Stimulated activated CD4-positive, alpha-beta T cell treated with anti-CD3 and anti-CD28 coated beads, Interleukin-2, amount 100 ng/mL, for 24 hours (primary cell): ENCODE measurements at places on chromosomes 3 and 15.

DNA sequence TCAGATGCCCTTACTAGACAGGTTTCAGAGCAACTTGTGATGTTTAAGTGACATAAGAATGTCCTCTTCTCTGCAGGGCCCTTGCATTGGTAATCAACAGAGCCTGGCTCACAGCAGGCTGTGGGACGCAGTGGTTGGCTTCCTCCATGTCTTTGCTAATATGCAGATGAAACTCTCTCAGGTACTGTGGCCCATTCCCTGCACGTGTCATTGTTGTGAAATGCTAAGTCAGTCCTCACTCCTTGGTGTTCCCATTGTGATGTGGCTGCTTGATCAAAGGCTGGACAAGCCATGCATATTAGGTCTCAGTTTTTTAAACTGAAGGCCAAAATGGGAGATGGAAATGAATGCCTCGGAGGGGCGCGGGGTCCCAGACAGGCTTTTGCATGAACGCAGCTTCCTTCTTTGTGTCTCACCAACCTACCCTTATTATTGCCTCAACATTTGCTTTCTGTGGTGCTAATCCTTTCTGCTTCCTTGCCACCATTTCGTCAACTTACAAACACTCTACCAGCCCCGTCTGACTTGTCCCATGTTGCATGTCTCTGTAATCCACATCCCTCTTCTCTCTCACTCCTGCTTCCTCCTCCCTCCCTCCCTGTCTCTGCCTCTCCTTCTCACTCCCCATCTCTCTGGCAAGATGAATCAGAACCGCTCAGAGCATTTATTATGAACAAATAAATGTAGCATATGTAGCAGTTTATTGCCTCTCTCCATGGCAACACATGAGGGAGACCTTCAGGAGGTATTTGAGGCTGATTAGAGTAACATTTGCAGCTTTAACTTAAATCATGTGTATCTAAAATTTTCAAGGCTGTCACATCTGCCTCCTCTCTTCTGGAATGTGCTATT lies 133.2 kb upstream of the CHRM5 start:
- no peak for DNase-seq

DNA sequence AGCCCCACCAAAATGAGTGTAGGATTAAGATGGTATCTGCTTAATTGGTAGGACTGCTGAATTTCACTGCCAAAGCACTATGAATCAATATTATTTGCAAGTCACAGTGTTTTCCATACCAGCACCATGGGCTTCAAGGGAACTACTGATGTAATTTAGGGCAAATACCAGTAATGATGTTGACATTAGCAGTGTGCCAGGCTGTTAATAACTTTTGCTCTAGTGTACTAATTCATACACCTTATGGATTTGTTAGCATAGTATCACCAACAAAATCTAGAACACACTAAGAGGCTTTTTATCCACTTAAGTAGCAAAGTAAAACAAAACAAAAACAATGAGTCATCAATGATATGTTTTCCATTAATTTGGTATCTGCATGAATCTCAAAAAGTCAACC lies 888.2 kb downstream of the CADM2 start:
- DNase-seq = no peak

GRCh38 chr3:12334786-12335185 lies 45.9 kb downstream of the PPARG start:
- no peak for DNase-seq

DNA sequence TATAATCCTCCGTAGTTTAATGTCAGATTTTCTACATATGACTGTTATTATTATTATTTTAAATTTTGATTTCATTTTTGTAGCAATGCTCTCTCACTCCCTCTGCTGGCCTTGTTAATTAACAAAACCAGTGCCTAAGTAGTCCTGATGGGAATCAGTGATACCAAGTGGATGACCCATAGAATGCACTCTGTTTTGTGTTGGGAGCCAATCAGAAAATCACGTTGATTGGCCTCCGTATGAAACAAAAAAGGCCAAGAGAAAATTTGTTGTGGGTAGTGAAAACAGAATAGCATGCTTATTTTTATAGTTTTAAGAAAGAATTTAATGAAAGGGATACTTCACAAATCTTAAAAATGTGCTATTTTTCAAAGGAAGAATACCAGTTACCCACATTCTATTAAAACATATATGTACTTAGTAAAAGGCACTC lies 34.4 kb upstream of the MEIS2 start:
- DNase-seq = no peak

DNA sequence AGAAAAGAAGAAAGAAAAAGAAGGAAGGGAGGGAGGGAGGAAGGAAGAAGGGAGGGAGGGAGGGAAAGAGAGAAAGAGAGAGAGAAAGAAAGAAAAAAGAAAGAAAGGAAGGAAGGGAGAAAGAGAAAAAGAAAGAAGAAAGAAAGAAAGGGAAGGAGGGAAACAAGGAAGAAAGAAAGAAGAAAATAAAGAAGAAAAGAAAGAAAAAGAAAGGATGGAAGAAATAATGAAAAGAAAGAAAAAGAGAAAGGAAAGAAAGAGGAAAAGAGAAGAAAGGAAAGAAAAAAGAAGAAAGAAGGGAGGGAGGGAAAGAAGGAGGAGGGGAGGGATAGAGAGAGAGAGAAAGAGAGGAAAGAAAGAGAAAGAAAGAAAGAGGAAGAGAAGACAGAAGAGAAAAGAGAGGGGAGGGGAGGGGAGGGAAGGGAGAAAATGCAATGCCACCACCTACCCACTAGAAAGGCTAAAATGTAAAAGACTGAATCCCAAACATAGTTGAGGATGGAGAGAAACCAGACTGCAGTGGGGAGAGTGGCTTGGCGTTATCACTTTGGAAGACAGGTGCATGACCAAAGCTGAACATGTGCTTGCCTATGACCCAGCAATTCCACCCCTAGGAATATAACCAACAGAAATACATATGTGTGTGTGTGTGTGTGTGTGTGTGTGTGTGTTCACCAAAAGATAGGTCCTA lies 66.9 kb upstream of the KLF13 start:
- DNase-seq = no peak

DNA sequence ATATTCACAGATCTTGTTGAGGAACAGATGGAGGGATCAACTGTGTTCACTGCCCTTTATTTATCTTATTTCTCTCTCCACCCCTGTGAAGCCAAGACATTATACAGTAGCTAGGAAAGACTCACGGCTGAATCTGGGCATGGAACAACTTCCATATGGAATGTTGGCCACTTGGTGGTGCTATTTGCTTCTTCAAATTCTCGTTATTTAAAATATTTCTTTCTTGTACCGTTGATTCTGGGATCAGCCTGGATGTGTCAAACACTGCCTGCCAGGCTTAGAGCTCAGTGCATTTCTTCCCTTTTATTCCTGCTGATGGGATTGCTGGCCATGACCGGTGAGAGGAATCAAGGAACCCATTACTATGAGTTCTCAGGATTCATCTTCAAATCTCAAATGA lies 17.5 kb upstream of the GASK1A start:
- DNase-seq = peak; percentile 26

DNA sequence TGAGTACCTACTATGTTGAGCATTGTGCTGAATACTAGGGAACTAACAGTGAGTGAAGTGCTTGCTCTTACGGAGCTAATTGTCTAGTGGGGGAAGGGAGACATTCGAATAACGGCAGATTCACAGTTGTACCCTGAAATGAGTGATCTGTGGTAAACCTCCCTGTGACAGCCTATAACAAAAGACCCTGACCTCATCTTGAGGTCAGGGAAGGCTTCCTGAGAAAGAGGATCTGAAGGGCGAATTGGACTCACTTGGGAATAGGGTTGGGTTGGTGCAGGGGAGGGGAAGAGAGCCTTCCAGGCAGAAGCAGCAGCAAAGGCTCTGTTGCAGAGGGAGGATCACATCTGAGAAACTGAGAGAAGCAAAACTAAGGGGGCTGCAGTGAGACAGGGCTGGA lies 13.2 kb downstream of the HPS3 start:
- no peak for DNase-seq

GRCh38 chr3:98553753-98554152 lies 22.0 kb downstream of the GPR15 start:
- no peak for DNase-seq

DNA sequence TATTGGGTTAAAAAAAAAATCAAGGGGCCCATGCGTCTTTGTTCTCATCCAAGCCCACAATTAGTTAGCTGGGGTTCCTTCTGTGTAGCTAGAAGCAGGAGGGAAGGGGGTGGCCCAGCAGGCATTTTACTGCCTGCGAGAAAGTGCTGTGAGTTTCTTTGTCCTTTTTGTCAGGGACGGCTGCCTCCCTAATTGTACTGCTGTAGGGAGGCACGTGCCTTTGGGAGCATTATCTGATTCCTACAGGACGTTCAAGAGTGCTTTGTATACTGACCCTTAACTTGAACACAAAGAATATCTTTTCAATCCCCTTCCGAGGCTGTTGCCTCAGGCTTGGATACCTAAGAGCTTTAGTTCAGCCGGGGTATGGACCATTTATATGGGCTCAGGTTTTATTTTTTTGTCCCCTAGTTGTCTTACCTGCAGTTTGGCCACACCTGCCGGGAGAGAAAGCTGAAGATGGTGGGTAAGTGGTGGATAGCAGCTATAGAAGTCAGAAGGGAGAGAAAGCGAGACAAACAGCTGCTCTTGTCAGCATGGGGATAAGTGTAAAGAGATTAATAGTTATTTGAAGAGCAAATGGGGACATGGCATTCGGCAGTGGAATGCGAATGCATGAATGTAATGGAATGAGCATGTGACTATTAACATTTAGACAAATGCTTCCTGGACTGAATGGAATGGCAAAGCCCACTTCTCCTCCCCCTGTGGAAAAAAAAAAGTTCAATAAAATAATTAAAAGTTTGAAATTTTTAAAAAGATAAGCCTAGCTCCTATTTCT lies 175.2 kb downstream of the TP63 start:
- no peak for DNase-seq

GRCh38 chr3:72227486-72228070 lies 442.6 kb upstream of the PROK2 start:
- DNase-seq = no peak

GRCh38 chr3:59320080-59320479 lies 270.3 kb upstream of the CFAP20DC start:
- no peak for DNase-seq

GRCh38 chr3:160312014-160312624 lies 86.9 kb downstream of the C3orf80 start:
- no peak for DNase-seq

- DNase-seq = no peak
Observed at GRCh38 chr3:39378957-39379777, 4.0 kb upstream of the SLC25A38 start.

DNA sequence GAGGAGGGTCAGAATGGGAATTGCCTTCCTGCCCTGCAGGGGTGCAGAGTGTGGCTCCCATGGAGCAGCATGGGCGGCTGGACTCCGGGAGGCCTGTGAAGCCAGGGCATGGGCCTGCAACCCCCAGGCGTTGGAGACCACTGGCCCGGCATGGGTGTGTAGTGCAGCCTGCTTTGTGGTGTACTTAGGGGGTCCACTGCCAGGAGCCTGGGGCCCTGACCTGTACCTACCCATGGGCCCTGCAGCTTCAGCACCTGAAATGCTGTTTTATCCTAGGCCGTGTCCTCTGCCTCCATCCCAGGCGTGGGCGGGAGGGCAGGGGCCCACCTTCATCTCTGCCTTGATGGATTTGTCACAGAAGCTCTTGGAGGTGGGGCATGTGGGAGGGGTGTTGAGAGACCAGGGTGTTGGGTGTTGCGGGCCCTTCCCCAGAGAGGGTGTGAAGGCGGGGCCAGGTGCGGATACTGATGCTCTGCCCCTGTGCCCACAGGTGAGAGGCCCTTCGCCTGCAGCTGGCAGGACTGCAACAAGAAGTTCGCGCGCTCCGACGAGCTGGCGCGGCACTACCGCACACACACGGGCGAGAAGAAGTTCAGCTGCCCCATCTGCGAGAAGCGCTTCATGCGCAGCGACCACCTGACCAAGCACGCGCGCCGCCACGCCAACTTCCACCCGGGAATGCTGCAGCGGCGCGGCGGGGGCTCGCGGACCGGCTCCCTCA lies 45.0 kb downstream of the KLF13 start:
- DNase-seq = no peak

GRCh38 chr3:67028001-67028784 lies 30.1 kb downstream of the KBTBD8 start:
- DNase-seq = no peak

DNA sequence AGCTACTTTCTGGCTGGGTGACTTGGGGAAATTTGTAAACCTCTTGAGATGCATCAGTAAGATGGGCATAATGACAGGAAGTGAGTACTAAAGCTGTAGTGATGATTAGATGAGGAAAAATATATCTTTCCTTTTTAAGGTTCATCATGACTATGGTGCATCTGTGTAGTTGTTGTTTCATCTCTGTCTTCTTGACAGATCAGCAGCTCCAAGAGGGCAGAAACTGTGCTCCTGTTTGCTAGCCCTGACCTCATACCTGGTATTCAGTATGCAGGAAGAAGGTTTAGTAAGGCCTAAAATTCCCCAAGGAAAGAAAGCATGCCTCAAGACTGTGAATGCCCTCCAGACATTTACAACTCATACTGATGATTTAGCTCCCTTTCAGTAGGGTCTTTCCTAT lies 82.5 kb upstream of the PSMD6 start:
- no peak for DNase-seq

- no peak for DNase-seq
Observed at GRCh38 chr15:40430271-40430805, 10.4 kb upstream of the BAHD1 start.

DNA sequence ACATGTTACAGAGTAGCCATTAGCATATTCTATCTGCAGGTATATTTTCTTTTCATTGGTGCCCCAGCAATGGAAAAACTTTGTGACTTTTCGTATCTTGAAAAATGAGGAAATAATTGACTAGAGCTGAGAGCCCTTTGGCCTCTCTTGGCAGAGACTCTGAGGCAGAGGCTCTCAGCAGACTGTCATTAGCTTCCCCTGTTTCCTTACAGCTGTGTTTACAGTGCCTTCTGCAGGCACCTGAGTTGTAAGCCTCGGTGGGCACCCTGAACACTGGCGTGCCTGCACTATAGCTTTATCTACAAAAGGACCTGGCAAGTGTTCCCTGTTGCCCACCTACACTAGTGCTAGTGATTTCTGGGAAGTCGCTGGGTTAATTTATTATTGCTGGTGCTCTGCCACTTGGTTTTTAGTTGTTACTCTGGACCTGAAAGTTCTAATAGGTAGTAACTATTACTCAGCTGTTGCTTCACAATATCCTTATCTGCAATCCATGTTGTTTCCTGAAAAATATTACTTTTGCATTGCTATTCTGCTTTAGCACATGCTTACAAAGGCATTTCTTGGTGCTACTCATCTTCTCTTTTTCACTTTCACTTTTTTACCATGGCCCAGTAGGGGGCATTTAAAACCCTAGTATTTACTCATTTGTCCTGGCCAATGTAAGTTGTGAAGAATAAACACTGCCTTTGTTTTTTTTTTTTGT lies 7.8 kb upstream of the GPR171 start:
- no peak for DNase-seq

- no peak for DNase-seq
Observed at GRCh38 chr3:115598216-115598615, 25.1 kb upstream of the GAP43 start.

DNA sequence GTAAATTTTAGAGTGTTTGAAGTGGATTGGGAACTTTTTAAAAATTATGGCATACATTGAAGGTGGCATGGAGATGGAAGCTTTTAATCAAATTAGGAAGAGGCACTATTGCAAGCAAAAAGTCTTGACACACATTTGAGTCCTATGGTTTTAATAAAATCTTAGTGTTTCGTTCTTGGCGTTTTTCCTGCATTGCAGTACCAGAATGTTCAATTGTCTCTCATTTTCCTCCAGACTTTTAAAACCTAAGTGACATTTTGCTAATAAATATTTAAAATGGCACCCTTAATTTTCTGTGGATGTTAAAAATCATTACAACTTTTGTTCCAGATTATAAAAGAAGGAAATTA lies 2.2 kb downstream of the TGFBR2 start:
- DNase-seq = no peak
